ENCODE measurements at places on chromosomes 13 and 19.

GRCh38 chr13:49183672-49184325 is 36.3 kb upstream of the MLNR start:
- DNase-seq = peak; percentile 55

DNA sequence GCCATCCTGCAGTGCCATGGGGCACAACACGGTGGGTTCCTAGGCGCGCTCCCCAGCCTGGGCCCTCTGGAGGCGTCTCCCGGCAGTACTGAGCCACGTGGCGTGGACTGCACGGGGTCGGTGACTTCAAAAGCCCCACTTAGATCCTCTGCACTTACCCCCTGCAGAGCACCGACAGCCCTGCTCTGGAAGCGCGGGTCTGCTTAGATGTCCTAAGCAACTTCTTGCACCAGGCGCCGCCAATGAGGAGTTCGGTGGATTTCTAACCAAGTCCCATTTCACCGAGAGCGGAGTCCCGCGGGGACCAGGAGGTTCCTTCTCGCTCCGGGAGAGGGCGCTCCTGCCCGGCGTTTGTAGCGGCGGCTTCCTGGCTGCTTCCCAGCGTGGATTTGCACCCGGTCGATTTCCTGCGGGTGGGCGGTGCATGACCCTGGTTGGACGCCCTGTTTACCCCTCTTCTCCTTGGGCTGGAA is 25.2 kb upstream of the ZNF845 start:
- no peak for DNase-seq

DNA sequence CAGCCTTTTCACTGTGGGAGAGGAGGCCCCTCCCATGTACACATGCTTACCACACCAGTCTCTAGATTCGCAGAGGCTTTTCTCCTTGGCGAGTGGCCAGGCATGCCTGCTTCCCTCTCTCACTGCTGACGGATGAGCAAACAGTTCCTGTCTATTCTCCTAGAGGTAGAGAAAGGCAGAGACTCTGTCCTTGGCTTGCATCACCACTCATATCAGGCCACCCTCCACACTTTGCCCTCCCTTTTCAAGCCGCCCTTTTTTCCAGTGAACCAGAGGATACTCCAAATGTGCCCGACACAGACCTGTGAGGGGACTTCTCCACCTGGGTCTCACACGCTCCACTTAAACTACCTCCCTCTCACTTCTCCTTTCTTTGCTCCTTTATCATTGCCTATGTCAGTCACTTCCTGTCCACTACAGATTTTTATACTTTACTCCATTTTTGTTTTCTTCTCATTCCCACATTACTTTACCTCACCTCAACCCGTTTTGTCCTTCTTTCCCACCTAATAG is 284.6 kb downstream of the DNAJC15 start:
- peak; percentile 76 for DNase-seq

GRCh38 chr19:49968279-49968922 is 7.4 kb upstream of the SIGLEC11 start:
- peak; percentile 90 for DNase-seq

GRCh38 chr19:2048959-2049740 is 1.9 kb downstream of the MKNK2 start:
- peak; percentile 39 for DNase-seq

Data from suppressor macrophage treated with lipopolysaccharide for 1 hour (primary cell).